Vagina (tissue), 2 donors: ENCODE measurements at places on chromosomes 5 and 9. TPM values are rescaled to one million over a fixed set of nuclear protein-coding genes. Genes with fewer than 3 reads are reported as not detected.

DNA sequence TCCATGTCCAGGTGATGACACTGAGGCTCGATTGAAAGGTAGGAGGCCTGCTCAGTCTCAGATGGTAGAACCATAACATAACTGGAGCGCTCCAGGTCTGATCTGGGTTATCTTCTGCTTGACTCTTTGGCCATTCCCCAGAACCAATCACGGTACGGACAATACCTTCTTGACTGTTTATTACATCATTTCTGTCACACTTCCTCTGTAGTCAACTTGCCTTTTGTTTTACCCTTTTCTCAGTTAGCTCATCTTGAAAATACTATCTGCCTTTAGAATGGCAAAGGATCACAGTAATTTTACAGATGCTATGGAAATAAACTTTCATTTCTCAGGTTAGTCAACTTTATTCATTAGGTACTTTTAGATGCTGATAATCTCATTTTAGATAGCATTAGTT is 22.4 kb downstream of the GLRA1 start:
- no peak for DNase-seq

GRCh38 chr5:172875505-172876279 is 41.6 kb downstream of the ERGIC1 start:
- no peak for DNase-seq

DNA sequence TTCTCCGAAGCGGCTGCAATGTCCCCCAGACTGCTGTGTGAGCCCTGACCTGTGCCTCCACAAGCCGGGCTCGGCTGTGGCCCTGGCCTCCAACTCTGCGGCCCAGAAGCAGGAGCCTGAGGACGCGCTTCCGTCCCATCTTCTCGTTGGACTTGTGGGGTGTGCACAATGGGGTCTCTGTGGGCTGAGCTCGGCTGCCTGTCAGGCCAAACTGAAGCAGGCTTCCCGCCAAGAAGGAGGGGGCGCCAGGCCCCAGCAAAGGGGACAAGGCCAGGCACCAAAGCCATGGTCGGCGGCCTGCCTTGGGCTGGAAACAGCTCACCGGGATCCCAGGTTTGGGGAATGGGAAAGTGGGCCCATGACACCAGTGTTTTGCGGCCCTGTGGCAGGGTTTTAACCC is 4.1 kb downstream of the NOTCH1 start:
- no peak for DNase-seq

- no peak for DNase-seq
Observed at GRCh38 chr5:122434205-122434970, 122.4 kb downstream of the SNCAIP start.

GRCh38 chr9:91192381-91193086 is 169.2 kb downstream of the AUH start:
- no peak for DNase-seq

DNA sequence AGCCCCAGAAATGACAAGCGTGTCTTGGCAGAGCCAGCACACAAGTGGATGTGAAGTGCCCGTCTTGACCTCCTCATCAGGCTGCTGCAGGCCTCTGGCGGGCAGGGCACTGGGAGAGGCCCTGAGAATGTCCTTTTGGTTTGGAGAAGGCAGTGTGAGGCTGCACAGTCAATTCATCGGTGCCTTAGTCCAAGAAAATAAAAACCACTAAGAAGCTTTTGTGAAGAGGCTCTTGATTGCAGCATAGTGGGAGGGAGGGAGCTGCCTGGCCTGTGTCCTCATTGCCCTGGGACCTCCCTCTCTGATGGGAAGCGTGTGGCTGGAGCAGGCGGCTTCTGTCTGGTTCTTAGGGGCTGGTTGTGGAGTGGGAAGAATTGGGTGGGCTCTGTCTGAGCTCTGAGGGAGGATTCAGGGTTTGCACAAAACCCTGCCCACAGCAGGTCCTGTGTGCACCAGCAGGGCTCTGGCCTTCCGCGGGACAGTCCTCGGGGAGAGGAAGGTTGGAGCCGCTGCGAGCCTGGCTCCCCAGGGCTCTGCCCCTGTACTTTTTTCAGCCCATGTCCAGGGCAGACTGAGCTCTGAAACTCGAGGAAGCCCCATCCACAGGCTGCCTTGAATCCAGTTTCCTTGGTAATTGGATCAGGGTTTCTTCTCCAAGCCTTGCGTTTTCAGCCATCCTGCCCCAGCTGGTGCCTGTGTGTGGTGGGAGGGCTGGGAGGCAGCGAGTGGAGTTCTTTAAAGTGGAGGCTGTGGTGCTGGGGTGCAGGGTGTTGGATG is 1.1 kb downstream of the HRCT1 start:
- DNase-seq, result no peak

- no peak for DNase-seq
Observed at GRCh38 chr9:15244001-15244441, 63.0 kb downstream of the TTC39B start.

- no peak for DNase-seq
Observed at GRCh38 chr9:2257248-2257929, 242.2 kb downstream of the SMARCA2 start.

The BHMT2 gene
- total RNA-seq, result 4.2 TPM

The CCT5 gene
- 83.2 TPM for total RNA-seq
